Activated T-helper 1 cell treated with anti-CD3 and anti-CD28 coated beads, Interleukin-2, amount 50 U/mL, for 16 hours (primary cell): ENCODE measurements at places on chromosomes 7 and 10.
A peak's percentile ranks its signal among the peaks of the same experiment; 100 is the strongest.

GRCh38 chr7:119256001-119256400 lies 1017.0 kb upstream of the KCND2 start:
- DNase-seq: no peak

- no peak for DNase-seq
These were observed 520.8 kb downstream of the REEP3 start for GRCh38 chr10:64041989-64042490.

DNA sequence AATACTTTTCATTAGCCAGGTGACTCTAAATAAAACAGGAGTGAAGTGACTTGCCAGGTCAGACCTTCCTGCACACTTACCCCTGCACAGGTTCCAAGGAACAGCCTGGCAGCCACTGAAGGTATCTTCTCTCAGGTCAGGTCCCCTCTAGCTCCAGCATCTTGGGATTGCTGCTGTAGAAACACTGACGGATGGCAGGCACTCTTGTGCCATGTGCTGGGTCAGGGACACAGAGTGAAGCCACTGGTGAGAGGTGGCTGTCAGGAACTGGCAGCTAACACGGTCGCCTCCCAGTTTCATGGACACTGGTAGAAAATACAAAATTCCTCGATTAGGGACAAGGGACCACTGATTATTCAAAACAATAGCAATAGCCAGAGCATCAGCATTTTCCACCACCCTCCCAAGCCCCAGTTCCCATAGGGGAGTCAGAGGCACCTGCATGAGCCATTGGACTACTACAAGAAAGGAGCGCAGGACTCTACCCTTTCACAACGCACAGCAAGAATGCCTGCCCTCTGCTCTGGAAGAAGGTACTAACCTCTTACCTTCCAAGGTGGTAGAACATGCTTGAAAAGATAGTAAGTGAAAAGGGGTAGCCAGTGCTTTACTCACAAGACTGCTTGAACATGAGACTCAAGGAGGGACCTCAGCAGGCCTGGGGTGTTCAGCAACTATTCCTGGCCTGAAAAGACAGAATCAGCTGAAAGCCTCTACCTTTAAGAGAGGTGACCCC lies 5.1 kb upstream of the MYO1G start:
- no peak for DNase-seq

DNA sequence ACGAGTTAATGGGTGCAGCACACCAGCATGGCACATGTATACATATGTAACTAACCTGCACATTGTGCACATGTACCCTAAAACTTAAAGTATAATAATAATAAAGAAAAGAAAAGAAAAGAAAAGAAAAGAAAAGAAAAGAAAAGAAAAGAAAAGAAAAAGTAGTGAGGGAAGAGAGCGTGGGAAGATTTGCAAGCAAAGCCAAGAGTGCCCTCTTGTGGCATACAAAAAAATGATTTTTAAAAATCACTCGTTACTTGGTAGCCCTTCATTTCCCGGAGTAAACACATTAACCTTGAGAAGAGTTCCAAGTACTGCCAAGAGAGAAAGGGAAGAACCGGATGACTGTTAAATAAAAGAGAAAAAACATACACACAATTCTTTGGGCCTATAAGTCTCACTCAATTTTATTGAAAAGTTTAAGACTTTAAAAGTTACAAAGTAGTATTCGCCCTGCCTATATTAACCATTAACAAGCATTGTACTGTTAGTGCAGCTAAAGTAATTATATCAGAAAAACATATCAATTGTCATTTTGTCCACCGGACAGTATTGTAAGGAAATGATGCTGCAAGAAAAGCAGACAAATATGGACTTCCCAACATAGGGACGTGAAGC lies 6.2 kb upstream of the CH25H start:
- no peak for DNase-seq

DNA sequence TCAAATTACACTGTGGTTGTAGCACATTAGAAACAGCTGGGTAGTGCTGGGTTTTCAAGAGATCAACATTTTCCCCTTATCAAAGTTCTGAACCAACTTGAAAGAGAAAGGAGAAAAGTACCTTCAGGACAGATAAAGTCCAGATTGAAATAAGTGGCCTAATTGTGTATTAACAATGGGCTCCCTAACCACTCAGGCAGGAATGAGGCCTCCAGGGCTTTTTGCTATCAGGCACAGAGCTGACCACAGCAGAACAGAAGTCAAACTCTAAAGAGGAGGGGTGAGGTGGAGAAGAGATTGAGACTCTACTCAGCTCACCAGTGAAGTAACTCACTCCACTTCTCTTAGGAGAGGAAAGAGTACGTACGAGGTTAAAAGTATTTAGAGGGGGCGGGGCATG lies 394.1 kb upstream of the PHF14 start:
- DNase-seq: no peak

- DNase-seq: no peak
These were observed 9.9 kb upstream of the OR9A4 start for GRCh38 chr7:141906285-141906684.

- DNase-seq: no peak
These were observed 60.8 kb downstream of the DLG5 start for GRCh38 chr10:77865580-77866324.

- no peak for DNase-seq
These were observed 626.5 kb downstream of the SDK1 start for GRCh38 chr7:3927446-3928110.

- no peak for DNase-seq
These were observed 44.7 kb upstream of the ZEB1 start for GRCh38 chr10:31274310-31274709.

- no peak for DNase-seq
These were observed 185.2 kb downstream of the WDR37 start for GRCh38 chr10:1241322-1241890.

- peak; percentile 60 for DNase-seq
These were observed 48.7 kb downstream of the PODXL start for GRCh38 chr7:131507592-131508331.

DNA sequence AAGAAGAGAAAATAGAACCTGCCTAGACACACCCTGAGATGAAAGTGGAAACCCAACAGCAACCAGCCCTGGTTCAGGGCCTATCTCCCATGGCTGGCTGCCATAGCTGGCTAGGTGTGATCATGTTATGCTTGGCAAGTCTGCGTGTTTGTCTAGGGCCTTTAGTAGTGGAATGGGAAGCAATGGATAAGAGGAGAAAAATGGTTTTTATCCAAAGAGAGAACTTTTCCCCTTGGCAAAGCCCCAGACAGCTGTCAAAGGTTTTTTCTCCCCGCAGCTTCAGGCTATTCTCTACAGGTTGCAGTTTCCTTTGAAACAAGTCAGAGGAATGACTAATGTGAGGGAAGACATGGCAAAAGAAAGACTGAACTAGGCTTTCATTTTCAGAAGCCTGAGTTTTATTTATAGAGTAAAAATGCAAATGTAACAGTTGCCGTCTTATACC lies 161.5 kb downstream of the SEMA3D start:
- DNase-seq: no peak

- DNase-seq: no peak
These were observed 152.1 kb downstream of the SNX10 start for GRCh38 chr7:26443751-26444150.

DNA sequence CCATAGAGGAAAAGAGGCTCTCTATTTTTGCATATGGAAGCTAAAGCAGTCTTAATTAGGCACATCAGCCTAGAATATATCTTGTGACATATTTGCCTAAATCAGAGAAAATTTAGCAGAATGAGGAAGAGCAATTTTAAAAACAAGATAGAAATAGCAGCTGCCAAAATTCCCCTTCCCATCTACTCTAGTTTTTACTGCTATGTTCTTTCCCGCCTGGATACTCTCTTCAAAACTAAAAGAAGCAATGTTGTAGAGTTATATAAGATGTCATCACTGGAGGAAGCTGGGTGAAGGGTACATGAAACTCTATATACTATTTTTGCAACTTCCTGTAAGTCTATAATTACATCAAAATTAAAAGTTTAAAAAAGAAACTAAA lies 87.0 kb downstream of the ARMH3 start:
- DNase-seq: no peak

DNA sequence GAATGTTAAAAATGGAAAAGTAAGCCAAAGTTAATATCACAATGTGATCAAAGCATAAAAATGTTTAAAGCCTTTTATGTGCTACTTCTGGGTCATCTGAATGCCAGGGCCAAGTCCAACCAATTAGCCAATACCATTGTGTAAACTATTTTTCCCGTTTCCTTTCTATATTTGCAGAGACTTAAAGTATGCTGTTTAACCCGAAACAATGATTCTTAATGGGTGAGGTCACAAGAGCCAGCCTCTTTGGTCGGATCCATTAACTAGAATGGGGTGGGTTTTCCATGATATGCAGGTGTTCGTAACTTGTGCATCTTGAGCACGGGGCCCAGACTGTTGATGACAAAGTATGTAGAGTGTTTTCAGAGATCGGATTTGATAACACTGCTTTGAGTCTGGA lies 111.3 kb upstream of the IGFBP3 start:
- no peak for DNase-seq

DNA sequence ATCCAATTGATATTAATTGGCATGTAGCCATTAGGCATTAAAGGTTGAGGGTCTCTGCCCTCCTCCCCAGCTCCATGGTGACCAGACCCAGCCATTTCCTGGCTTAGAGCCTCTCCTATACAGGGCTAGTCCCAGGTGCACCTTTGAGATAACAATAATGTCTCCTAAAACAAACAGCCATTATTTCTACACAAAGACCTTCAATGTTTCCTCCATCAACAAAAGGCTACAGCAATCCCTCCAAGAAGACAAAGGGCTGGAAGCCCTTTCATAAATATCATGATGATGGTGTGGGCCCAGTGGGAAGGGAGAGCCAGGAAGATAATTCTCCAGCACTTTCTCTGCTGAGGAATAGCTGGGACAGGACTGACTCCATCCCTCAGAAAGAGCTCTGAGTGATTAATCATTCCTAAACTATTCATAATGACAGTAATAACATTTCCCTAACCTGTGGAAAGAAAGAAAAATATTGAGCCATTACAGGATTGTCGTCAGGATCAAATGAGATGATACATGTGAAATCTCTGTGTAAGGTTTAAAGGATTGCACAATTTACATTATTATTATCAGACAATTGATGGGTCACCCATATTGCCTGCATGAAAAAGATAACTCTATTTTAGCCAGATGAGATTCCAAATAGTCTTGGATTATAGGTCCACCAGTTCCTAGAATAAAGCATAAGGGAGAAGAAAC lies 10.2 kb downstream of the PKD2L1 start:
- no peak for DNase-seq

GRCh38 chr10:11242443-11243387 lies 225.0 kb downstream of the CELF2 start:
- DNase-seq: no peak

DNA sequence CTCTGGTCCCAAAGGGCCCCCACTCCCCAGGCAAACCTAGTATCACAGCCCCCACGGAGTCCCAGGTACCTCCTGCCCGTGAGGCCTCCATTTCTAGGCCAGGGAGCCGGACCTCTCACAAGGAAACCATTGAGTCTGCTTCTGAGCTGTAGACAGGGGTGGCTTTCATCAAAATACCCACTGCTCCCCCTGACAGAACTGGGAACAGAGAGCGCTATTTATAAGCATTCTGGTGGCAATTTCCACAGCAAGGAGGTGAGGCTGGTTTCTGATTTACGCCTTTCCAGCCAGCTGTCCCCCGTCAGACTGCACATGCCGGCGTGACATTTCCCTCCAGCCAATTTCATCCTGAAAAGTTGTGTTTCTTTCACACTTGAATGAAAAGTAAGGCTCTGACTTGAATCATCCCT lies 407.5 kb upstream of the PRKCQ start:
- no peak for DNase-seq

- DNase-seq: no peak
These were observed 35.2 kb upstream of the ASAH2 start for GRCh38 chr10:50286517-50286916.

- no peak for DNase-seq
These were observed 24.3 kb downstream of the SEM1 start for GRCh38 chr7:96685353-96685752.

DNA sequence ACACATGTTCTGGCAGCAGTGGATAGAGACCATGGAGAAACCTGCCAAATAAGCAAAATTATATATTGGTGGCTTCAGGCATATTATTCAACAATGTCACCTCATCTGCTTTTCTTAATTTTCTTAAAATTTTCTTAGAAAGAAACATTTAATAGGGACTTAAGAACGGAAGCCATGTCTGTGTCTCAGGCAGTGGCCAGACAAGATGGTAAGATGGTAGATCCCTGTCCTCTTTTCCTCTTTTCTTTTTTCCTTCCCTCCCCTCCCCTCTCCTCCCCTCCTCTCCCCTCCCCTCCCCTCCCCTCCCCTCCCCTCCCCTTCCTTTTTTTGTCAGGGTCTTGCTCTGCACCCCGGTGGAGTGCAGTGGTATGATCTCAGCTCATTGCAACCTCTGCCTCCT lies 24.2 kb upstream of the ICA1 start:
- no peak for DNase-seq

- DNase-seq: no peak
These were observed 119.0 kb upstream of the SORCS3 start for GRCh38 chr10:104521901-104522694.

GRCh38 chr10:69638642-69639041 lies 8.6 kb downstream of the FAM241B start:
- DNase-seq: no peak

GRCh38 chr10:81177651-81178244 lies 640.0 kb downstream of the SH2D4B start:
- DNase-seq: no peak

- DNase-seq: no peak
These were observed 3.2 kb upstream of the VGF start for GRCh38 chr7:101168412-101169049.

GRCh38 chr10:34811126-34811967 lies 3.7 kb downstream of the PARD3 start:
- no peak for DNase-seq

- no peak for DNase-seq
These were observed 50.3 kb upstream of the NCAPG2 start for GRCh38 chr7:158754746-158755444.

DNA sequence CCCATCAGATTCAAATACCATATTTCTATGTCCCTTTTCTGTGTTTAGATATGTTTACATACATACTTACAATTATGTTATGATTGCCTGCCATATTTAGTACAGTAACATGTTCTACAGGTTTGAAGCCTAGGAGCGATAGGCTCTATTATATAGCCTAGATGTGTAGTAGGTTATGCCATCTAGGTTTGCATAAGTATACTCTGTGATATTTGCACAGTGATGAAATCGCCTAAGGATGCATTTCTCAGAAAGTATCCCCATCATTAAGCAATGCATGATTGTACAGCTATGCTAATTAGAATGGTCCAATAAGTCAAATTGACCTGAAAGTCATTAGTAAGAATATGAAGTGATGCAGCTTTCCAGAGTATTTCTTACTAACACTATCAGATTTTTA lies 1171.7 kb upstream of the LRRTM3 start:
- no peak for DNase-seq
